SIG-M5 (cell line): ENCODE measurements at places on chromosomes 3 and 15.

DNA sequence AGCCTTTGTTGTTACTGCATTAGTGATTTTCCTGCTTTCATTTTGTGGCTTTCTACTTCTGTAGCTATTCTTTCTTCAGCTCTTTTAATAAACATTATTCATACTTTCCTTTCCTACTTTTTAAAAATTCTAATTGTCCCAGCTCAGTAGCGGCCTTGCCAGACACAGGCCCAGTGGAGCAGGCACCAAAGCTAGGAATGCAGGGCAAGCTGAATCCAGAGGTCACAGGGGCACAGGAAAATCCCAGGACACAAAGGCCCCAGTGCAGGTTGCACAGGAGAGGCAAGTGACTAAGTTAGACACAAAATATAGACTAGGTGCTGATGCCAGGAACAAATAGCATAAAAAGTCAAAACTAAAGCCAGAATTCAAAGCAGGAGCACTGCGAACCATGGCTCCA, 49.0 kb upstream of the CCDC80 start:
- DNase-seq: no peak

GRCh38 chr15:77693576-77693975, 60.9 kb upstream of the LINGO1 start:
- DNase-seq: no peak

GRCh38 chr3:29759411-29760225, 478.7 kb downstream of the RBMS3 start:
- DNase-seq: no peak

GRCh38 chr15:66947471-66947870, 117.9 kb upstream of the SMAD3 start:
- no peak for DNase-seq

DNA sequence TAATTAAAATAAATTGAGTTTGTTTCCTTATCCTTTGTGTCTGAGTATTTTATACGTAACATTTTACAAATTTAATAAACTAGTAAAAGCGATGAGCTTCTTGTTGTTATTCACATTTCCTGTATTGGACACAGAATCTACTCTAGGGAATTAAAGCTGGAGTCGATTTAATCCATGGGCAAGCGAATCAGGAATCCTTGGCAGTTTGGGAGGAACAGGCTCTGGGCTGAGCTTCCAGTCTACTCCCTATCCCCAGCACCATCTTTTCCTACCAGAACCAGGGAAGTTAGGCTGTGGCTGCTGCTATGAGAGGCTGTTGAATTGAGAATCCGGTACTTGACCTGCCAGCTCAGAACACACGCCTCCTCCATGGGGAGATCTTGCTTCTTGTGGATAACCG, 437.3 kb upstream of the TPM1 start:
- no peak for DNase-seq

- DNase-seq: no peak
Observed at GRCh38 chr15:39767921-39768320, 14.7 kb downstream of the FSIP1 start.

DNA sequence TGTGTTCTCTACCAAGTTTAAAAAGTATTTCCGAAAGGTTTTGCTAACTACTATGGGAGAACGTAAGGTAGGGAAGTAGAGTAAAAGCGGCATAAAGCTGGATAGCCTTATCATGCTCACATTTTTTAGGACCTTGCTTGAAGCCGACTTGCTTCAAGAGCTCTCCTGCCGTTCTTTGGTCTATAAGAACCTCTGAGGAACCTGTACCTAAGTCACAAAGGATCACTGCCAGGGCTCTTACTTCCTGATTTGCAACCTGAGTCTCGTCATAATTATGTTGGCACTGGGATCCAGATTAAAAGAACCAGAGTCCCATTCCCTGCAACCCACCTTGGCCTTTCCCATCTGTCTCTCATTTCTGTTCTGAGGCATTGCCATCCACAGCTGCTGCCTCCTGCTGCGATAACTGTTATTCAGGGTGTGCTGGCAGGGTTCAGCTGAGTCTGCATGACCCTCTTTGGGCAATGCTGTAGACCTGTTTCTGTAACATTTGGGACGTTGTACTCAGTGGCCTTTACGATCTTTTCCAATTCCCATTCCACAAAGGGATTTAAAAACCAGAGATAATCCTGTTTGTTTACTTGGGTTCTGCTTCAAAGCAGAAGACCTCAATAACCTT, 131.0 kb upstream of the UMPS start:
- no peak for DNase-seq

GRCh38 chr15:52080031-52080430, 32.5 kb downstream of the BCL2L10 start:
- no peak for DNase-seq

GRCh38 chr3:15307580-15307979, 24.8 kb downstream of the SH3BP5 start:
- no peak for DNase-seq

DNA sequence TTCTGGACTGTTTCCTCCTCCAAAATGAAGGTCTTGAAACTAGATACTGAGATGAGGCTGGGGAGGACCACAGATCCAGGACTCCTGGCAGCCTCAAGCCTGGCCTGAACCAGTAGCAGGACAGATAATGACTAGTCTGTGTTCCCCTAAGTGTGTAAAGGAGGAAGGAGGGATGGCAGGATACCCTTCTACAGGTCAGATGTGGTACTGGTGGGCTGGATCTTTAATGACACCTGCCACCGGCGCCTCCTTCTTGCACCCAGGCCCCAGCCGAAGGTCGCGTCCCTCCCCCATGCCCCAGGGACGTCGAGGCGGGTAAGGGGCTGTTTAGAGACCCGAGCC, 556 bp downstream of the USP19 start:
- no peak for DNase-seq

DNA sequence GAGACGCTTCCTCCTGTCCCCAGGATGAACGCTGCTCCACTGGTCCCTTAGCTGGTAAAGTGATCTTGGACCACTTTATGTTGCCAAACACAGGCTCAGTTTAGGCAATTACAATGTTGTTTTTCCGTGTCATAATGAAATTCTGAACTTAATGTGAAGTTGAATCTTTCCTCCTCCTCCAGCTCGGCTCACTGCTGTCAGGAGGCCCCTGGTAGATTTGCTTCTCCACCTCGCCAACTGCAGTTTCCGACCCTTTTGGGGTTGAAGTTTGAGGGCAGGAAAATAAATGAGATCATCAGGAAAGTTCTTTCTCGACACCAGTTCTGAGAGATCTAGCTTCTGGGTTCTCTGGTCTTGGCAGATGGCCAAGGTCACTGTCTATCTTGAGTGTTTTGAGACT, 27.8 kb downstream of the CFAP161 start:
- no peak for DNase-seq

GRCh38 chr3:189349772-189350171, 178.0 kb downstream of the TPRG1 start:
- DNase-seq: no peak

DNA sequence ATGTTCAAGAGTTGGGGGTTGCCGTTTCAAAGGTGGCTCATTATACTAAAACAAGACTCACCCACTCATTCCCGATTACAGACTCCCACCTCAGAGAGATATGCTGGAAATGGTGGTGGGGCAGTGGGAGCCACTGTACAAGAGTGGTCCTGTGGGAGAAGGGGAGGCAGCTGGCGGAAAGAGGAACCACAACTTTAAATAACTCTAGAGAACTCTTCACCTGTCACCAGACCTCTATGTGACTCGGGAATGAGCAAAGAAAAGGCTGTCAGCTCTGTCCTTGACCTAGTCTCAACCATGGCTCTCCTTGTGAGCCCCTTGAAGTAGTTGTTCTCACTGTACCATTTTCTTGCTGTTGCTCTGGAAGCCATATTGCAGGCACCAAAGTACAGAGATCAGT, 293.8 kb downstream of the CHST2 start:
- DNase-seq: no peak

DNA sequence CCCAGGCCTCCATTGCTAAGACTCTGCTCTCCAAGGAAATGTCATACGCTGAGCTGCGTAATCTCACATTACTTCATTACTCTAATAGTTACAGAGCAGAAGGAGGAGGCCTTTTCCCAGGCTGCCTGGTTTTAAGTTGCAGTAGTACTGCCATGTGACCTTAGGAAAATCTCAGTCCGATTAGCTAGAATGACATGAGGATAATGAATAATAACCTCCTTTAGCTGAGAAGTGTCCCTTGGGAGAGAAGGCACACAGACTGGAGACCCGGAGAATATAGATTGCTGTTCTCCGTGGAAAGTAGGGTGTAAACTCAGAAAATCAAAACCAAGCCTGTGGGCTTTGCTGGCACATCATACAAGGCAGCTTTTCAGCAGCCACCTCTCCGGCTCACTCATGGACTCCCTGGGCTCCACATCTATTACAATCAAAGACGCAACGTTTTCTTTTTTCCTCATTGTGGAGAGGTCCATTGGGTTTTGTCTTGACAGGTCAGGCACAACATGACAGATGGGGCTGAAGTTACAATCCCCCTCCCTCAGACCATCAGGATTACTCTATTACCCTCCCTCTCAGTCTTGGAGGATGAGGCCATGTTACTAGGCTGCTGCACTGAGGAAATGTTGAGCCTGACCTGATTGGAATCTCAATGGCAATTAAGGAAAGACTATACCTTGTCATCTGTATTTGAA, 134.8 kb upstream of the MB21D2 start:
- no peak for DNase-seq

DNA sequence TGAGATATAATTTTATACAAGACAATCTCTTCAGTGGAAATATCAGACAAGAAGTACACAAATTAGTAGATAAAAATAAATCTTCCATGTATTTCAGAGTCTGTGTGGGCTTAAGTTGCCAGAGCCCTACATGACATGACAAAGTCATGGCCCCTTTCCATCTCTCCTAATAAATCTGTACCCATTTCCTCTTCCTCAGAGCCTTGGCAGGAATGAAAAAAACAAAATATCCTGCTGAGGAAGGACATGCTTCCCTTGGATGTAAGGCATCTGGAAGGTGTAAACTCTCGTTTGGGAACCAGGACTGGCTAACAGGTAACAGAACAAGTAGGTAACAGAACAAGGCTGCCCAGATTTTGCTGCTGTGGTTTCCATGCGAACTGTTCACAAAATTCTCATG, 148.1 kb downstream of the SNRK start:
- DNase-seq: no peak

DNA sequence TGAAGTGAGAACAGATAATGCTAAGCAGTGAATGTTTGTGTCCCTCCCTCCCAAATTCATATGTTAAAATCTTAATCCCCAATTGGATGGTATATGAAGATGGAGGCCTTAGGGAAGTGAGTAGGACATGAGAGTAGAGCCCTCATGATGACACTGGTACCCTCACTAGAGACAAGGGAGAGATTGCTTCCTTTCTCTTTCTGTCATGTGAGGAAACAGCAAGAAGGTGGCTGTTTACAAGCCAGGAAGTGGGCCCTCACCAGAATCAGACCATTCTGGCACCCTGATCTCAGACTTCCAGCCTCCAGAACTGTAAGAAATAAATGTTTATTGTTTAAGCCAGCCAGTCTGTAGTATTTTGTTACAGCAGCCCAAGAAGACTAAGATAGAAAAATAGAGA, 209.5 kb downstream of the SATB1 start:
- DNase-seq: no peak

GRCh38 chr15:67064607-67065530, 533 bp upstream of the SMAD3 start:
- no peak for DNase-seq

GRCh38 chr3:53949541-53949940, 57.9 kb upstream of the SELENOK start:
- DNase-seq: no peak

DNA sequence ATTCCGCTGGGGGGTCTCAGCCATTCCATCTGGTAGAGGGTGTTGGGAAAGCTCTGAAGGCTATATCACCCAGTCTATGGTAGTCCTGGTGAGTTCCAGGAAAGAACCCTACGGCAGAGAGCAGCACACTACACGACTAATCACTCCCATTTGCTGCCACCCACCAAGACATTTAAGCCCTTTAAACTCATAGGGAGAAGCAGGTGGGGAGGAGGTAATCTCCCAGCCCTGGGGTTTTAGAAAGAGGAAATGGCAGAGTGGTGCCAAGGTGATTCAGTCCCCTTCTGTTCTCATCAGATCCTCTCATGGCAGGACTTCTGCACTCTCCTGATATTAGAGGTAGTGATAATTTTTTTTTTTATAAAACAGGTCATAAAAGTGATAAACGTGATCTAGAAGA, 10.6 kb upstream of the VWA5B2 start:
- no peak for DNase-seq

DNA sequence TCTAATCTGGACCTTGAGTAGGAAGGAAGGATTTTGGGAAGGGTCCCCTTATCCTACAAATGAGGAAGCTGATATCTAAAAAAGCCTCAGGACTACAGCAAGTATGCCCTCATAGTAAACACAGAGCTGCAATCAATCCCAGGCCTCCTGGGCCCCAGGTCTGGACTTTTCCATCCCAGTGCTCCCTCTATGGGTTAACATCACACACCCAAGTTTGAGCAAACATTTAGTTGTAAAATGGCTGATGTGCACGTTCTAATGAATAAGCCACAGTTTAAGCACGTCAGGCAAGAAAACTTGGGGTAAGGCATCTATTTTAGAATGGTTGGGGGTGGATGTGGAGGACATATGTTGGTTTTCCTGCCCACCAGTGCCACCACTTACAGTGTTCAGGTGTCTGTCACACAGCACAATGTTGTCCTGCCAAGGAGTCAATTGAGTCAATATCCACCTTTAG, 44.3 kb upstream of the UBE2E1 start:
- DNase-seq: no peak

GRCh38 chr3:45489730-45490309, 101.4 kb downstream of the LARS2 start:
- DNase-seq: no peak

DNA sequence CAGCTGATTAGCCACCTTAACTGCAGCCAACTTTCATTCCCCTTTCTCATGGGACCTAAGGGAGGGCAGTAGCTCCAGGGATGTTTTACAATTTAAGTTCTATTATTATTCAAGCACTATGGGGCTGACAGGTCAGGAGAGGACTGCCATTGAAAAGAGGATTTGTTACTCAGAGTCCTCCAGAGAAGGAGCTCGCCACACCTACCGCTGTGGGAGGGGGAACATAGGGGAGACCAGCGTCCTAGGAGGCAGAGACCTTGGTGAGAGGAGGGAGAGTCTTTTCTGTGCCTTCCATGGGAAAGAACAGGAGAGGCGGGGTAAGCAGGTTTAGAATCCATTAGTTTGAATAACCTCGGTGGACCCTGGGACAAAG, 14.4 kb downstream of the ATP10A start:
- DNase-seq: no peak

GRCh38 chr15:74387141-74387541, 19.7 kb upstream of the CYP11A1 start:
- DNase-seq: no peak

DNA sequence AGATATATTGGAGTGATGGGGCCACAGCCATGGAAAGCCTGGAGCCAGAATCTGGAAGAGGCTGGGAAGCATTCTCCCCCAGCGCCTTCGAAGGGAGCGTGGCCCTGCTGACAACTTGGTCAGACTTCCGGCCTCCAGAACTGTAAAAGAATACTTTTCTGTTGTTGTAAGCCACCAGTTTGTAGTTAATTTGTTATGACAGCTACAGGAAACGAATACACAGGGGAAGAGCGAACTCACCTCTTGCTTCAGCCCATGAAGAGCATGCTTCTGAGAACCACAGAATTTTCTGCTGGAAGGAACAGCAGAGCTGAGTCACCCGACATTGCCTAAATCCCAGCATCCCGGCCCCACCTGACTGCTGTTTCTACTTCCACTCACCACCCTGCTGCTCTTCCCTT, 501.7 kb downstream of the SHQ1 start:
- no peak for DNase-seq
